IPS DF 6.9 (cell line): ENCODE measurements at places on chromosomes 3 and 15.

DNA sequence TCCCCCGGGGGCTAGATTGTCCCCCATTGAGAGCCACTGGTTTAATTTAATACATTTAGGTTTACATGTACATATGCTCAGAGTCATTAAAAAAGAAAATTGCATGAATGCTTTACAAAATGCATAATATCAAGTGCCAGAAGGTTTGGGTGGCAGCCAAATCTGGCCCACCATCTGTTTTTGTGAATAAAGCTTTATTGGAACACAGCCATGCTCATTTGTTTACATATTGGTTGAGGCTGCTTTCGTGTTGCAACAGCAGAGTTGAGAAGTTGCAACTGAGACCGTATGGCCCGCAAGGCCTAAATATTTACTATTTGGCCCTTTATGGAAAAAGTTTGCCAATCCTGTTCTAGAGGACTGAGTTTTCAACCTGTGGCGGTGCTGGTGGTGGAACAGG is 32.1 kb upstream of the RGMA start:
- no peak for DNase-seq

DNA sequence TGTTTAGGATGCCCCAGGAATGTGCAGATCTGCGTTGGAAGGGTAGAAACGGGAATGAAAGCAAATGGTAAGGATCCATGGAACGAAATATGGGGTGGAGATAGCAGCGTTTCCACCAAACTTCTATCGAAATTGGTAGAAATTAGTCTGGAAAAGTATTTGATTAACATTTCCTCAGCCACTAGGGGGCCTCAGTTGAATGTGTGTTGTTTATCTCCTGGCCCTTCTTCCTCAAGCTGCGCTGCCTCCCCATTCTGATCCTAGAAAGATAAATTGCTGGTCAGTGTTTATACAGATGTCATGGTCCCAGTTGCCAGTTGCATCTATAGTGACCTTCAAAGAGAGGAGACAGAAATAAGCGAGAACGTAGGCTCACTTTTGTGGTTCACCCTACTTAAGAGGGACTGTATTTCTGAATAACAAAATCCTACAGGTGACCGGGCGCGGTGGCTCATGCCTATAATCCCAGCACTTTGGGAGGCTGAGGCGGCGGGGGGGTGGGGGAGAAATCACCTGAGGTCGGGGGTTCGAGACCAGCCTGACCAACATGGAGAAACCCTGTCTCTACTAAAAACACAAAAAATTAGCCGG is 457.1 kb downstream of the SQOR start:
- DNase-seq: peak; percentile 43

DNA sequence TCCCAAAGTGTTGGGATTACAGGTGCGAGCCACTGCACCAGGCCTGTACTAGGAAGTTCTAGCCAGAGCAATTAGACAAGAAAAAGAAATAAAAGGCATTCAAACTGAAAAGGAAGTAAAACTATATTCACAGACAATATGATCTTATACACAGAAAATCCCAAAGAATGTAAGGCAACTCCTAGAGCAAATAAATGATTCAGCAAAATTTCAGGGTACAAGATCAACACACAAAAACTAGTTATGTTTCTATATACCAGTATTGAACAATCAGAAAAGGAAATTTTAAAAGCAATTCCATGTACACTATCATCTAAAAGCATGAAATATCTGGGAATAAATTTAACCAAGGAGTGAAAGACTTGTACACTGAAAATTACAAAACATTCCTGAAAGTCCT is 180.6 kb downstream of the PDE8A start:
- no peak for DNase-seq

- no peak for DNase-seq
Measured at GRCh38 chr3:194079702-194080172, 56.2 kb upstream of the HES1 start.

DNA sequence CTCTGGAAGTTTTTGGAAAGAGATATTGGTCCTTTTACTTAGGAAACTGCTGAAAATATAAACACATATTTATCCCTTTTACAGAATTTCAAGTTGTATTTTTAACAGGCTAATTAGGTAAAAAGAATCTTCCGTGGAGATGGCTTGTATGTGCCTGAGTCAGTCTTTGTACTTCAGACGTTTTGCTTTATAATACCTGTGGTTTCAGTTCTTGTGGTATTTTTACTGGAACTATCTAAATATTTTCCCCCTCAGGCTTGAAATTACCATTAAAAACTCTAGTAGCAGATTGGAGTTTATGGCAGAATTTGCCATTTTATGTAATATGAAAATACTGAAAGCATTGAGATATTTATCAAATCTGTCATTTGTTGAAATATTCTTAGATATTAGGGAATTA is 151.6 kb upstream of the CGNL1 start:
- DNase-seq: no peak

DNA sequence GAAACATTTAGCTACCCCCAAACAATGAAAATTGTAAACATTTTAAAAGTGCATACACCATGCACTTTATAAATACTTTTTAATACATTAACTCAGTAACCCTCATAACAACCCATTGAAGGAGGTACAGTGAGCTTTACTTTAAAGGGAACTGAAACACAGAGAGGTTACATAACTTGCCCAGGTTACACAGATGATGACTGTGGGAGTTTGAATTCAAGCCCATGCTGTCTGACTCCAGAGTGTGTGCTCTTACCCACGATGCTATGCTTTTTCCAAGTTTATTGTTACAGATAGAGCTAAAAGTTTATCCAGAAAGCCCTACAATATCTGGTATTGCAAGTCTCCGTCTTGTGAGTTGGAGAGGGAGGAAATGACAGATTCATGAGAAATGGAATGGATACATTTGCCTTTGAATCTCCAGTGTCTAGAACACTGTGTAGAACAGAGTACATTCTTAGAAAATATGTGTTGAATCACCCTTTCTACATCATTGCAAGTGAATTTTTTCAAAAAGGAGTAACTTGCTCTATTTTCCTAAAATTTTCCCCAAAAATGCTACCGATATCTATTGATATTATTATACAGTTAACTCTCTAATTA is 428.3 kb downstream of the NAALADL2 start:
- DNase-seq: no peak
